Ovary (tissue), 10 donors: ENCODE measurements at places on chromosomes 5 and 9.
A peak's percentile ranks its signal among the peaks of the same experiment; 100 is the strongest.

- no peaks in the 10 kb centered on the region for H3K36me3 ChIP-seq
- no peak overlapping the region for H3K4me3 ChIP-seq
- H3K27me3 ChIP-seq = no peaks in the 10 kb centered on the region
These were observed 58.0 kb downstream of the ZNF510 start for GRCh38 chr9:96719921-96720320.

DNA sequence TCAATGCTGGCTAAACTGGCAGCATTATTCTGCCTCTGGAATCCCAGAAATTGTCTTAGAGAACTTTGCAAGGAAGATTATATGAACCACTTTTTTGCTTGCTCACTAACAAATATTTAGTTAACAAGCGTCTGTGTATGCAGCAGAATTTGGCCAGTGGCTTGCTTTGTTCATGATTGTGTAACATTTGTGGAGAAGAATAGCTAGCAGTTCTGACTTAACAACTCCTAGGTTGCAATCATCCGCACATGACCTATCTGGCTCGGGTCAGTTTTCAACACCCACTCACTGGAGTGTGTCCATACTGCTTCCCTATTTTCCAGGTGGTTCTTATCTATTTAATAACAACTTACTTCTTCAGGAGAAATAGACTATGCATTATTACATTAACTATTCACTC, 98.5 kb downstream of the SNX18 start:
- H3K4me3 ChIP-seq = no peak overlapping the region
- no peaks in the 10 kb centered on the region for H3K36me3 ChIP-seq

- peaks cover 3% of the 10 kb centered on the region for H3K4me1 ChIP-seq
- H3K27me3 ChIP-seq = no peaks in the 10 kb centered on the region
- H3K36me3 ChIP-seq = no peaks in the 10 kb centered on the region
- H3K27ac ChIP-seq = no peak overlapping the region
These were observed 10.2 kb upstream of the TIFAB start for GRCh38 chr5:135462304-135462703.

DNA sequence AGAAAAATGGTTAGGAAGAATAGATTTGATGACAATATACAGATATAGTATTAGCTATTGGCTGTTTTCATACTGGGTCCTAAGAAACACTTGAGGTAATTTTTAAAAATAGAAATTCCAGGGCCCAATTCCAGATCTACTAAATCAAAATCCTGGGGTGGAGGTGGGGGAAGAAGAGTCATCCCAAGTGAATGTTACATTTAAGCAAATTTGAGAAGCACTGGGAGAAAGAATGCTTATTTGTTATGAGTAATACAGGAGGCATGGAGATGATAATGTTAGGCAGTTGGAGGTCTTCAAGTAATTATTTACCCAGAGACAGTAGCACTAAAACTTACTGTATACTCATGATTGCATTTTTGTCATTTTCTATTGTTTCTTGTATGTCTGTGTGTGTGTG, 93.0 kb upstream of the DAB2 start:
- H3K27ac ChIP-seq = no peak overlapping the region
- H3K4me3 ChIP-seq = no peak overlapping the region
- no peak for DNase-seq
- no peaks in the 10 kb centered on the region for H3K4me1 ChIP-seq
- H3K36me3 ChIP-seq = no peaks in the 10 kb centered on the region

DNA sequence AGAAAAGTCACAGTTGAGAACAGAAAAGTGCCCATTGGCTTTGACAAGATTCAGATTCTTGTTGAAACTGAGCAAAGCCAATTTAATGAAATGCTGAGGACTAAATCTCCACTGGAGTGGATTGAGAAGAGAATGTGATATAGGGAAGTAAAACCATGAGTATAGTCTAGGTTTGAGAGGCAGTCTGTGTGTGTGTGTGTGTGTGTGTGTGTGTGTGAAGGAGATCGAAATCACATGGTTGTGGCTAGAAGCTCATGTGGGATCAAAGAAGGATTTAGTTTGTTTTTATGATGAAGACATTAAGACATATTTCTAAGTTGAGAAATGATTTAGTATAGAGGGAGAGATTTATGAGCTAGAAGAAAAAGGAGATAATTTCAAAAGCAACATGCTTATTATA, 275.7 kb upstream of the DAB2 start:
- no peaks in the 10 kb centered on the region for H3K36me3 ChIP-seq
- no peak overlapping the region for H3K27ac ChIP-seq
- no peaks in the 10 kb centered on the region for H3K27me3 ChIP-seq
- no peaks in the 10 kb centered on the region for H3K4me1 ChIP-seq
- no peak for DNase-seq

DNA sequence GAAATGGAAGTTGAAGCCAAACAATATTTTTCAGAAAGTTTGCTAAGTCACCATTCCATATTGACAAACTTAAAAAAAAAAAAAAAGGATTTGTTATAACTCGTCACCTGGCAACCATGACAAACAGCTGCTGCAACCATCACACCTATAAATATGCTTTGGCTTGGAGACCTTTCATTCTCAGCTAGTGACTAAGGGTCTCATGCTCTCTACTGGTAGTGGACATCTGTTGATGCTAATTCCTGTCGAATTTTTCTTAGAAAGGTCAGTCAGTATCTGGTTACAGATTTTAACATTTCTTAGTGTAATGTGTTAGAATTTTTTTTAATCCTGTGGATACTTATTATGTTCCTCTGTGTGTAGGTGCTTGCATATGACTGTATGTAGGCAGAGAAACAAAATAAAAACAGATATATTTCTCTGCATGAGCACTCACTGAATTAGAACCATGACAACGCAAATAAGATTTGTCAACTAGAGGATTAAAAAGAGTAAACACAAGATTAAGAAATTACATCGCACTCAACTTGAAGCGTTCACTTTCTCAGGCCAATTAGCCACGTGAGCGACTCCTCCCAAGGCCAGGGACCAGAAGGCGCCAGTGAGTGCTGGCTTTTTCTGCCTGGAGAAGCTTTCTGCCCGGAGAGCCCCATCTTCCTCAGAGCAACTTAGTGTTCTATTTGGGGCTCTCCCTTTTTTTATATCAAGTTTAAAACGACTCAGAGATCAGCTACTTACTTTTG, 27.0 kb upstream of the ZNF622 start:
- no peaks in the 10 kb centered on the region for H3K36me3 ChIP-seq
- H3K4me3 ChIP-seq = no peak overlapping the region
- DNase-seq = peak; percentile 25
- H3K27ac ChIP-seq = no peak overlapping the region
- no peaks in the 10 kb centered on the region for H3K27me3 ChIP-seq

- no peaks in the 10 kb centered on the region for H3K27me3 ChIP-seq
- DNase-seq = peak; percentile 59
- no peak overlapping the region for H3K4me3 ChIP-seq
- no peaks in the 10 kb centered on the region for H3K36me3 ChIP-seq
- no peak overlapping the region for H3K27ac ChIP-seq
- peaks cover 19% of the 10 kb centered on the region for H3K4me1 ChIP-seq
These were observed 87.8 kb downstream of the RXRA start for GRCh38 chr9:134413890-134414623.

DNA sequence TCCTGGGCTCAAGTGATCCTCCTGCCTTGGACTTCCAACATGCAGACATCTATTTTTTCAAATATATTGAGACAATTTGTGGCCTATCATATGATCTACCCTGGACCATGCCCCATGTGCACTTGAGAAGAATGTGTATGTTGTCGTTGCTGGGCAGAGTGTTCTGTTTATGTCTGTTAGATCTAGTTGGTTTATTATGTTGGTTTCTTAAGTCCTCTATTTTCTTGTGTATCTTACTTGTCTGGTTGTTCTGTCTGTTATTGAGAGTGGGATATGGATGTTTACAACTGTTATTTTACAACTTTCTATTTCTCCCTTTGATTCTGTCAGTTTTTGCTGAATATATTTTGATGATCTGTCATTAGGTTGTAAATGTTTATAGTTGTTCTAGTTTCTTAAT, 10.2 kb upstream of the TMEM171 start:
- no peak for DNase-seq
- no peak overlapping the region for H3K27ac ChIP-seq
- H3K4me1 ChIP-seq = no peaks in the 10 kb centered on the region
- no peak overlapping the region for H3K4me3 ChIP-seq

DNA sequence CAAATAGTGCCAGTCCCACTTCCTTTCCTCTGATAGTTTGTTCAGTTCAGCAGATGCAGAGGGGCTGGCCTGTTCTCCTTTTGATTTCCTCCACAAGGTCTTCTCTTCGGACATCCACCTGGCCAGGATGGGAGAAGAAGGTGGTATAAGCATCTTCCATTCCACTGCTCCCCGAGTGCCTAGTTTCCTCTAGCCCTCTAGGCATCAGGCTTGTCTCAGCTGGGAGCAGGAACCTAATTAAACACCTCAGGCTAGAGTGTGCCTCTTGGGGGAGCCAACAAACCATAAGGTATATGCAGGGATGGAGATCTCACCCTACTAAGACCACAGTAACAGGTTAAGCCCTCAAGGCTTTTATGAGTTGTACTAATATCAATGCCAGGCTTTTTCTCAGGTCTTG, 835 bp upstream of the DND1 start:
- peaks cover 3% of the 10 kb centered on the region for H3K4me1 ChIP-seq
- no peak overlapping the region for H3K27ac ChIP-seq
- H3K36me3 ChIP-seq = no peaks in the 10 kb centered on the region
- H3K27me3 ChIP-seq = no peaks in the 10 kb centered on the region
- DNase-seq = no peak

GRCh38 chr5:73274121-73274520, 101.1 kb downstream of the TMEM174 start:
- no peak overlapping the region for H3K27ac ChIP-seq
- no peaks in the 10 kb centered on the region for H3K4me1 ChIP-seq
- no peaks in the 10 kb centered on the region for H3K36me3 ChIP-seq
